ENCODE measurements at places on chromosomes 12 and 14. TPM values are rescaled to one million over a fixed set of nuclear protein-coding genes. Genes with fewer than 3 reads are reported as not detected.
A peak's percentile ranks its signal among the peaks of the same experiment; 100 is the strongest.

DNA sequence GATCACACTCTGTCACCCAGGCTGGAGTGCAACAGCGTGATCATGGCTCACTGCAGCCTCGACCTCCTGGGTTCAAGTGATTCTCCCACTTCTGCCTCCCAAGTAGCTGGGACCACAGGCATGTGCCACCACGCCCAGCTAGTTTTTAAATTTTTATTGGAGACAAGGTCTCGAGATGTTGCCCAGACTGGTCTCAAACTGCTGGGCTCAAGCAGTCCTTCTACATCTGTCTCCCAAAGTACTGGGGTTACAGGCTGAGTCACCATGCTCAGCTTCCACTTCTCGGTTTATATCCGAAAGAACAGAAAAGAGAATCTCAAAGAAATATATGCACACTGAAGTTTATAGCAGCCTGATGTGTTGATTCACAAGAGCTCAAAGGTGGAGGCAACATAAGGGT is 107.5 kb downstream of the SCARB1 start:
- no peak for DNase-seq

DNA sequence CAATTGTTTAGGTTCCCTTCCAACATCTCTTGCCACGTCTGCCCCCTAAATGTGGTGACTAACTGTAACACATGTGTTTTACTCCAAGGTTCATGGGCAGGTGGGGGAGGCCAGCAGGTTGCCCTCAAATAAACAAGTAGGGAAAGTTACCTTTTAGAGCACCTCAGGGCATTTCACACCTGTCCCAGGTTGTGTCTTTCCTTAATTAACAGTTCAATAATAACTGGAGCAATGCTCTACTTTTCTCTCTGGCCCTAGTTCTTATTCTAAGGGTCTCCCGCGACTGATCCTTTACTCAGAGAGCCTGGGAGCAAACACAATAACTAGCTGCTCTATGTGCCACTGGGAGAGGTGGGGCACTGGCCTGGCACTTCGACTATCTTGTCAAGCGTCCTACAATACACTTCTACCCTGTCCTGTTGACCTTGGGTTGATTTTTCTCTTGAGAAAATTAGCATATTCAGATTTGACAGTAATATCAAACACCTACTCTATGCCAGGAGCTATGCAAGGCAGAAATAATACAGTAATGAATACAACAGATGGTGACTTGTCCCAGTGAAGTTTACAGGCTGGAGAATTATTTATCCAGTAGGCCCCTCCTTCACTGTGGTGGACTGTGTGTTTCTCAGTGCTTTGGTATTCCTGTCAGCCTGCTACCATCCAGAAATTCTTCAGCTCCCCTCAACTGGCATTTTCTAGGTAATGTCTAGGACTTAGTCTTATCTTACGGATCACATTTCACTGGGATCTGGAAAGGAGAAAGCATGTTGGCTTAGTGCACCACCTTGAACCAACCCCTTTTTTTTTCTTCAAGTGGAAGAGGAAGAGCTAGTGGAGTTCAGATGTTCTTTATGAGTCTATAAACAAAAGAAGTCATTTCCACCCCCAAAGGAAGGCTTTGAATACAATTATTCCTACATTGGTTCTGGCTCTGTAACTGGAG is 202.6 kb downstream of the CRADD start:
- DNase-seq, result no peak

DNA sequence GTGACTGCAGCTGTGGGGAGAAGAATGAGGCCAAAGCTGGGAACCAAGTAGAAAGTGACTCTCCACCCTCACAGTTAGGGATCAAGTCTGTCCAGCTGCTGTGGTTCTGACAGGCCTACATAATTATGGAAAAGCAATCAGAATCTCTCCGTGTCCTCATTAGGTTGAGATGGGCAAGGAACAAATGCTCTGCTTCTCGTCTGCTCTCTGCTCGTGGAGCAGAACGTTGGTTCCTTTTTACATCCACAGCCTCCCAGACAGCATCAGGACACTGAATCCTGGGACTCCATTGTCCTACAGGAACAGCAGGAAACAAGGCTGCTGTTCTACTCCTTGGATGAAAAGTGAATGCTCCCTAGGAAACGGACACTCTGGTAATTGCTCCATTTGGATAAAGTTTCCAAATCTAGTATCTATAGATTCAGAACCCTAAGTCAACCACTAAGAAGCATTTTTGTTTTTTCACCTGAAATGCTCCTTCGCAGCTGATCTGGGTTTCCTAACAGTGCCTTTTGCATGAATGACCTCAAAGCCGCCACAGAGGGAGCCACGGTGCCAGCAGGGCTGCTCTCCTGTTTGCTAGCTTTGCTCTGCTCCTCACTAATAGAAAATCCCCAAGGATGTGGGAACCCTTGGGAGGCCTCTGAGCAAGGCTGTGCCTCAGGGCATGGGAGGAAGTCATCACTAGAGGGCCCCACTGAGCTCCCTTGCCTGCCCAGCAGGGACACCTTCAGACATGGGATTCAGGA is 102.0 kb downstream of the EGLN3 start:
- peak; percentile 71 for DNase-seq

Gene KRT75
- not detected for total RNA-seq

GRCh38 chr12:5395443-5396271 is 36.3 kb upstream of the NTF3 start:
- DNase-seq, result no peak

GRCh38 chr14:37608649-37609048 is 13.2 kb downstream of the TTC6 start:
- no peak for DNase-seq

Gene TAS2R13
- total RNA-seq, result 0.28 TPM

GRCh38 chr14:71056168-71056567 is 148.9 kb downstream of the PCNX1 start:
- no peak for DNase-seq

- peak; percentile 32 for DNase-seq
These were observed 19.9 kb downstream of the PPP2R5C start for GRCh38 chr14:101781240-101782061.

Gene VDR
- 0.23 TPM for total RNA-seq

DNA sequence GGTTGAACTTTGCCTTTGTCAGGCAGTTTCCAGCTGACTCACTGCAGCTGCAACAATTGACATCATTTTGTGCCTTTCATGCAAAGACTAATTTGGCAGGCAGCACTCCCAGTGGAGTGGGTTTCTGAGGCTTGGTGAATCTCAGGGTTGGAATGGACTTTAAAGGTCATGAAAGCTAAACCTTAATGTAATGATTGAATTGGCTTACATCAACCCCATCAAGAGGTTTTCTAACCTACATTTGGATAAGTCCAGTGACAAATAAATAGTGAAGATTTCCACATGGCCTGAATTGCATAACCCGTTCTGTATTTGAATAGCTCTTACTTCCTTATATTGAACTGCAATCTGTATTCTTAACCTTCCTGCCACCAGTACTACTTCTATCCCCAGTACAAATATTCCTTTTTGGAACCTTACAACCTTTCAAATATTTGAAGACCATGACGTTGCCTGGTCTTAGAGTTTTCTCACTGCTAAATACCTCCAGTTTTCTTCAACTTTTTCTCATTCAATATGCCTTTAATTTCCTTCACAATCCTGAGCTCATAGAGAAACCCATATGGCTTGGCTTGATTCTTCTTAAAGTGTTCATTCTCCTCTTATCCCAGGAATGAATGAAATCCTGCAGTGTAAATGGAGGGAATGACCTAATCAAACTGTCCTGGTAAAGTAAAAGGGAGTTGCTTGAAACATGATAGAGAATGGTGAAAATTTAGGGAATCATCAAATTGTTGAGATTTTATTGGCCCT is 168.1 kb upstream of the NOVA1 start:
- DNase-seq, result peak; percentile 12

DNA sequence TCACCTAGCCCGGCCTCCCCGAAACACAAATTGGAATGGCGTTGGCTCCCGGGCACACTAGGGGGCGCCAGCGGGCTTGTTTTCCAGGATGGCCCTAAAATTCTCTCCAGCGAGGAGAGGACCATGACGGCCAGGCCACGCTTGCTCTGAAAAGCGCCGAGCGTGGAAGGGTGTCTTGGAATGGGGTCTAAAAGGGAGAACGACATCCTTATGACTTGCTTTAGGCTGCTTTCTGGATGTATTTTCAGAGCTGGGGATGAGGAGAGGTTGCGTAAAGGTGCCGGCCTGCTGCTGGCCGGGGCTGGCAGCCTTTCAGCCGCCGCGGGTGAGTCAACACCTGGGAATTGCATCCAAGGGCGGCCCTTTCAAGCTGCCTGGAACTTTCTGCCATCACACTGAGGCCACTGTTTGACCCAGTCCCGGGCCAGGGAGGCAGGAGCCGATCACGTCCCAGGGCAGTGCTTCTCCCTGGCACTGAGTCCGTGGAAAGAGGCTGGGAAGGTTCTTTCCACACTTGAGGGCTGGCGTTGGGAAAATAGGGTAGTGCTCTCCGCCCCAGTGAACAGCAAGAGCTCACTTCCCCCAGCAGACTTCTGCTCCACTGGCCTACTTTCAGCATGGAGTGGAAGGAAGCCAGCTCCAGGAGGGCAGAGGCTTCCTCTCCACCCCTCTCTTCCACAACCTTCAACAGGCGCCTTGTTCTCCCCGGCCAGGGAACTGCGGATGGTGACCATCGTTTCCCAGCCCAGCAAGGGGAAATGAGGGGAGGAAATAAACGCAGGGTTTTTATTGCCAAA is 216.2 kb downstream of the TTC8 start:
- DNase-seq, result peak; percentile 90

- DNase-seq, result no peak
These were observed 87.6 kb downstream of the SLC15A5 start for GRCh38 chr12:16189849-16190248.

DNA sequence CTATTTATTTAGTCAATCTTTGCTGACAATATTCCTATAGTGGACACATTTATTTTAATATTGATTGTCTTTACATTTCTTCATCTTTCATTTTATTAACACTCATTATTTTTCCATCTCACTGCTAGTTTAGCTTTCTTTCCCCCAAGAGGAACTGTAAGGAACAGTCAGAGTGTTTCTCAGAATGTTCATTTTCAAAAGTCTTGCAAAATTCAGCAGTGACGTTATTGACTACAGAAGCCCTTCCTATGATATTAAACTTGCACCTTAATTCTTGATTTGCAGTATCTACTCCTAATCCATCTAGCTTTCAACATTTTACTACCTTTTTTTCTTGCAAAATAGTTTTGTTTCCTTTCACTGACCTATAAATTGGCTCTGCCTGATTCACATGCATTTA is 13.0 kb downstream of the CLEC2B start:
- DNase-seq, result no peak

- no peak for DNase-seq
These were observed 24.5 kb downstream of the PCNX4 start for GRCh38 chr14:60116181-60116580.

- DNase-seq, result peak; percentile 36
These were observed 1.2 kb upstream of the LAG3 start for GRCh38 chr12:6771091-6771495.

Gene CPNE6
- 0.26 TPM for total RNA-seq
